ENCODE measurements at places on chromosomes 12 and 14.

DNA sequence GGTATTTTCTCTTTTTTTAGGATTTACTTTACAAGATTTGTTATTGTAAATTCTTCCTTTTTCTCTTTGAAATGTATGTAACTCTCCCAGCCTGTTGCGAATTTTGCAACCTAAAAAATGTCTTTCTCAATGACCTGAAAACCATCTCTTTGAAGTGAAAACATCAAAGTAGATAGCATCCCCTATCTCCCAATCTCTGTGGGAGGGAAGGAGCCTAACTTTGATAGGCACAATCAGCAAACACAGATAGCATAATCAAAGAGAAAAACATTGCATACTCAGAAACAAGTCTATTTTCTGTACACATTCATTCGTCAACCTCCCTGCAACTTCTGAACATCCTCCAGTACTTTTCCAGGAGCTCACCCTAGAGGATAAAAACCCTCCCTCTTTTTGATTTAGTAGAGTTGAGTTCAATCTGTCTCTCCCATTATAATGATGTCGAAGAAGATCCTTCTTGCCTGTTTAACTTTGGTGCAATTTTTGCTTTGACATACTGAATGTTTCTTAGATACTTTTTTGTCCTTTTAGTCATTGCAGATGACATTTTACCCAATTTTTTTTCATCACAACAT, 849.2 kb upstream of the LRFN5 start:
- DNase-seq: no peak

GRCh38 chr14:105393151-105393550, 5.2 kb upstream of the TEX22 start:
- no peak for DNase-seq

DNA sequence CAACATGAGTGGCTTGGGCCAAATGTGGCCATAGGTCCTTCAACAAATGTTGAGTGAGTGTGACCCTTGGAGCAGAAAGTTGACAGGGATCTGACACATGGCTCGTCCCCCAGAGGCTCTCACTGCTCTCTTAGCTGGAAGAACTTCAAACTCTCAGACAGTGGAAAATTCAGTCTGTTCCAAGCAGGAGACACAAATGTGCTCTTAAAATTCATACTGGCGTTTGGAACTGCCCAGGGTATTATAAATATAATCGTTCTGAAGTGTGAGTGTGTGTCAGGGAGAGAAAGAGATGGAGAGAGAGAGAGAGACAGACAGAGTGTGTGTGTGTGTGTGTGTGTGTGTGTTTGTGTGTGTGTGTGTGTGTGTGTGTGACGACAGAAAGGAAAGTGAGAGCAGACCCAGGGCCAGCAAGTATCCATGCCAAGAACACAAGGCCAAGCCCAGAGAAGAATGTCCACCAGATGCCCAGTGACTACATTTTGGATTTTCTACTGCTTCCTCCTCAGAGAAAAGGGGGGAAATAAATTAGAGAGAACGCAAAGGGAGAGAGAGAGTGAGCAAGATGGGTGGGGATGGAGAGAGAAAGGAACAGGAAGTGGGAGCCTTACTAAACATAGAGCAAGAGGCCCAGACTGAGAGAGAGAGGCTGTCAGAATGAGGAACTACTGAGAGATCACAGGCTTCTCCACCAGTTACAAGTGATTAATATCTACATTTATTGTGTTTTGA, 193.6 kb upstream of the NUDT4 start:
- no peak for DNase-seq

DNA sequence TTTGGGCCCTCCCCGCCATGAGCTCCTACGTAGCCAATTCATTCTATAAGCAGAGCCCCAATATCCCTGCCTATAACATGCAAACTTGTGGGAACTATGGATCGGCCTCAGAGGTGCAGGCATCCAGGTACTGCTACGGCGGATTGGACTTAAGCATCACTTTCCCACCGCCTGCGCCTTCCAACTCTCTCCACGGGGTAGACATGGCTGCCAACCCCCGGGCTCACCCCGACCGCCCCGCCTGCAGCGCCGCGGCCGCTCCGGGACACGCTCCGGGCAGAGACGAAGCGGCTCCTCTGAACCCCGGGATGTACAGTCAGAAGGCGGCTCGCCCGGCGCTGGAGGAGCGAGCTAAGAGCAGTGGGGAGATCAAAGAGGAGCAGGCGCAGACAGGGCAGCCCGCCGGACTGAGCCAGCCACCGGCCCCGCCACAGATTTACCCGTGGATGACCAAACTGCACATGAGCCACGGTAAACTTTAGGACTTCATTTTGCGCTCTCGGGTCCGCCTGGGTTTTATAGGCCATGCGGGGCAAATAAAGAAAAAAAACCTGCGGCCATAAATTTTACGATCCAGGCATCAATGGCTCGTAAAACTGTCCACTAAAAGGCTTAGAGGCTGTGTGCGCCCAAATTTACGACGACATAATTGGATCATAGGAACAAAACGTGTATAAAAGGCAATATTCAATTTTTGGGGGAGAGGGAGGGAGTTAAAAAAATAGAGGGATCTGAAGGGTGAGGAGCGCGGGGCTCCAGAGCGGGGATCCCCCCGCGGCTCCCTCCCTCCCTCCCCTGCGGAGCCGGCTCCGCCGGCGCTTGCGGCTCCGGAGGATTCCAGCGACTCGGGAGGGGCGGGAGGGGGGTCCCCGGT, 493 bp downstream of the HOXC5 start:
- DNase-seq: no peak

- peak; percentile 46 for DNase-seq
Observed at GRCh38 chr12:107884769-107885694, 110.5 kb downstream of the ASCL4 start.

DNA sequence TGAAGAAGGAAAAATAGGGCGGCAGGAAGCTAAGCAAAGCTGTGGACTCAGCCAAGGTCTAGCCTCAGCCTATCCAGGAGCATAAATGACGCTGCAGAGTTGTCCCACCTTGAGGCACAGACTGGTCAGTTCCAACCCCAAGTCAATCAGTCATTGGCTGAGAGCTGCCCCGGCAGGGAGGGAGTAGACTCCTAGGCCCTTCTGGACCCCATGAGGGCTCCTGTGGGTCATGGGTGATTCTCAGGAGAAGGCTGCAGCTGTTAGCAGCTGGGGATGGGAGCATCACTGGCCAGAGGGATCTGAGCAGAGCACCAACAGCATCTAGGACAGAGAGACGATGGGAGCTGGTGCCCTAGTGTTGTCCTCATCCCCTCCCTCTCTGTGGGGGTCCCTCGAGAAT, 51.8 kb upstream of the ESRRB start:
- no peak for DNase-seq

DNA sequence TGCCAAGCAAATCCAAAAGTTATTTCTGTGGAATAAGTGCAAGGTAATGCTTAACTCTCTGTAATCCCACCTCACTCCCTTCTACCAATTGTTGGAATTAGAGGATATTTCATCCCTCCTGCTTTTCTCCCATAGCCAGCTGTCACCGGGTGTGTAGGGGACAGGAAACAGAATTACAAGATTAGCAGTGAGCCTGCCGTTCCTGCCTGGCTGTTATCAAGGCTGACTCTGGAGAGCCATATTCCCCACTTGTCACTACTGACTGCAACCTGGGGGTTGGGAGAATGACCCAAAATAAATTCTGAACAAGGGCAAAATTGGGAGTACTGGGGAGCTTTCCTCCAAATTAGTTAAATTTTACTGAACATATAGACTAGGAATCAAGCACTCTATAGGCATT, 24.8 kb downstream of the TBX5 start:
- no peak for DNase-seq

- no peak for DNase-seq
Observed at GRCh38 chr14:22803687-22803974, 11.6 kb downstream of the SLC7A7 start.

- DNase-seq: no peak
Observed at GRCh38 chr12:6615802-6616201, 8.6 kb upstream of the CHD4 start.

- peak; percentile 74 for DNase-seq
Observed at GRCh38 chr14:90758959-90759358, 57.3 kb downstream of the TTC7B start.

Measured in fibroblast of skin of back (primary cell).